ENCODE measurements at places on chromosomes 5 and 9.

DNA sequence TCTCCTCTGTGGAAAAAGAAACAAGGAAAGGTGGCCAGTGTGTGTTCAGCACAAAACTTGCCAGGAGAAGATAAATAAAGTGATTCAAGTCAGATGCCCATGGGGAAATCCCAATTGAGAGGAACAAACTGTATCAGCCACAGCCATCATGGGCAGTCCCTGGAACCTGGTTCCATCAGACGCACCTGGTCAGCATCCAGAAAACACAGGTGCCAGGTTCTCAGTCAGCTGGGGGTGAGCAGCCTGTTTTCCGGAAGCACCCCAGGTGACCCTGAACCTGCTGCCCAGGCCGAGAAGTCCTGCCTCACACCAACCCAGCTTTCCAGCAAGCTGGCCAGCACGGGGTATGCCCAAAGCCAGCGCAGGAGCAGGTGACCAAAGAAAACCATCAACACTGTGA is 30.5 kb downstream of the PTCH1 start:
- no peak for DNase-seq

DNA sequence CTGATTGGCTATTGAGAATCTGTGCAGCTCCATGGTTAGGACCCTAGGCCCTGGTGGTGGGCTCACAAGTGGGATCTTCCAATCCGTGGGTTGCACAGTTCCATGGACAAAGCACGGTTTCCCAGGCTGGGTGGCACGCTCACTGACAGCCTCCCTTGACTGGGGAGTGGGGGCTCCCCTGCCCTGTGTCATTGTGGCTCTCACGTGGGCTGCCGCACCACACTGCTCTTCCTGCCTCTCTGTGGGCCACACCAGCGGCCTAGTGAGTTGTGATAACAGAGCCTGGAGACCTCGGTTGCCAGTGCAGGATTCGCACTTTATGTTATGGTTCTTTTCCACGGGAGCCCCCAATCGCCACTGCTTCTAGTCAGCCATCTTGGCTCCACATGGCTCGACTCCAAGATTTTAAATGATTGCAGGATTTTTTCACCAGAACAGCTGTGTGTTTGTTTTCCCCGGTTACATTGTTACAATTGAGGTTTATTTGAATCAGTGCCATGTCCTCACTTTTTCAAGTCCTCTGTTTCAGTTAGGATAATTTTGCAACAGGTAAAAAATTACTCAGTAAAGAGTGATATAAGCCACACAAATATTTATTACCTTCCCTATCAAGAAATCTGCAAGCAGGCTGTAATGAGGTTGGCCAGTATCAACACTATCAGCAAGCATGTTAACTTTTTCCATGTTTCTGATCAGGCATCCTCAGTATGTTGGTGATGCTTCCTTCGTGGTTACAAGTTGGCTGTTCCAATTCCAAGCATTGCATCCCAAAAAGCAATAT is 253.8 kb downstream of the ZNF608 start:
- no peak for DNase-seq

DNA sequence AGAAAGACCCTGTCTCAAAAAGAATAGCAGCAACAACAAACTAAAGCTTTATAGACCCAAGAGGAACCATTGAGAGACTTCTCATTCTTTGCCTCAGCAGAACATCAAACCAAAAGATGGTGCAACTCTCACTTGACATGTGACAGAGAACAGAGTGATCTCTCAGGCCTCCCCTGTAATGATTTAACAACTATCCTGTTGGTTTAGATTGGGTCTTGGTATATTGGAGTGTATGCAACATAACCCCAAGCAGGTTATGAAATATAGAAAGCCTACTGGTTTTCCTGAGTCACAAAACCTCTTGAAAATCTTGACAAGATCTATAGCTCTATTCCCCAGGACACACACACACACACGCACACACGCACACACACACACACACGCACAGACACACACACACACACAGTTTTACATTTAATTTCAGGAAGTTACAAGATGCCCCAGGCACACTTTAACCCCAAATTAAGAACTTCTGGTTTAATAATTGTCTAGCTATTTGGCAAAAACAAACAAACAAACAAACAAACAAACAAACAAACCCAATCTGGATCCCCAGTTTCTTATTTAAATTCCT is 6.5 kb upstream of the FGF1 start:
- no peak for DNase-seq

GRCh38 chr9:117335837-117336433 is 78.9 kb downstream of the ASTN2 start:
- no peak for DNase-seq

- DNase-seq: no peak
These were observed 21.7 kb downstream of the TCF7 start for GRCh38 chr5:134136221-134136631.

GRCh38 chr5:35904443-35905132 is 33.8 kb downstream of the CAPSL start:
- DNase-seq: no peak

Measured in HAP-1 (cell line).